GF-D8 (cell line): ENCODE measurements at places on chromosomes 11 and 22.
A peak's percentile ranks its signal among the peaks of the same experiment; 100 is the strongest.

GRCh38 chr11:57251491-57252104 lies 14.5 kb upstream of the APLNR start:
- no peak for DNase-seq

DNA sequence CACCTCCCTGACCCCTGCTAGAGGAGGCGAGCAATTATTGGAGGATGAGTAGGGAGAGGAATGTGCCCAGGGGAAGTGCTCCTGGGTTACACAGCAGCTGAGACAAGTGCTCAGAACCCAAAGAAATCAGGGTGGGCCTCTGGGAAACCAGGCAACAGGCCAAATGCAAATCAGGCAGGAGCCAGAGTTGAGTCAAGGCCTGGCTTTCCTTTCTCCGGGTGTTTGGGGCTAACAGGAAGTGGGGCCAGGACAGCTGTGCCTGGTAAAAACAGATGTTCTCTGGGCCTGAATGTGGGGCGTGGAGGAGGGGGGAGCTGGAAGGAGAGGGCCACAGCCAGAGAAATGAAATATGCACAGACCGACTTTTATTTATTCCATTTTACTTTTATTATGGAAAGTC lies 22.0 kb downstream of the MFNG start:
- no peak for DNase-seq

DNA sequence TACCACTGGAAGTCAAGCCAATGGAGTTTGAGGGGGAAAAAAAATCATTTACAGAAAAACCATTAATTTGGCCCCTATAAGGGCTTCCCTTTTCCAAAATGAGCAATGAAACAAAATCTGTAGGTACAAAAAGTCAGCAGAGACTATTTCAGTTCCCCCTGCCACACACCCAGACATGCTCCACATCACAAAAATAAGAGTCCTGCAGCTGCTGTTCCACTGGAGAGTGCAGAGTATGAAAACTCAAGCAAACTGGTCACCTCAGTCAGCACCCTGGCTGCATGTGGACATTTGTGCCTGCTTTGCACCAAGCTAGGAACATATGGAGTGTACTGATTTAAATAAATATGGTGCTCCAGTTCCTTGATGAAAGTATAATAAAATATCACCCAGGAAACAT lies 15.1 kb downstream of the POU2AF1 start:
- DNase-seq = no peak

- peak; percentile 78 for DNase-seq
These were observed 24.9 kb downstream of the BCO2 start for GRCh38 chr11:112200252-112200651.

- no peak for DNase-seq
These were observed 21.2 kb upstream of the IL17RA start for GRCh38 chr22:17063411-17064106.

GRCh38 chr11:120839846-120840402 lies 184.0 kb upstream of the TBCEL start:
- DNase-seq = no peak

GRCh38 chr11:79925570-79925969 lies 484.7 kb upstream of the TENM4 start:
- DNase-seq = no peak
